ENCODE measurements at places on chromosomes 4 and X. TPM values are rescaled to one million over a fixed set of nuclear protein-coding genes. Genes with fewer than 3 reads are reported as not detected.

The TMSB15B gene
- total RNA-seq = 1.4 TPM

The MID1 gene
- total RNA-seq = 20.7 TPM

The RNF150 gene
- 1.7 TPM for total RNA-seq

The FAM236A gene
- total RNA-seq = not detected

- DNase-seq = no peak
These were observed 4.4 kb downstream of the SOX3 start for GRCh38 chrX:140500441-140500840.

- DNase-seq = no peak
These were observed 517.7 kb upstream of the GALNT7 start for GRCh38 chr4:172650758-172651530.

DNA sequence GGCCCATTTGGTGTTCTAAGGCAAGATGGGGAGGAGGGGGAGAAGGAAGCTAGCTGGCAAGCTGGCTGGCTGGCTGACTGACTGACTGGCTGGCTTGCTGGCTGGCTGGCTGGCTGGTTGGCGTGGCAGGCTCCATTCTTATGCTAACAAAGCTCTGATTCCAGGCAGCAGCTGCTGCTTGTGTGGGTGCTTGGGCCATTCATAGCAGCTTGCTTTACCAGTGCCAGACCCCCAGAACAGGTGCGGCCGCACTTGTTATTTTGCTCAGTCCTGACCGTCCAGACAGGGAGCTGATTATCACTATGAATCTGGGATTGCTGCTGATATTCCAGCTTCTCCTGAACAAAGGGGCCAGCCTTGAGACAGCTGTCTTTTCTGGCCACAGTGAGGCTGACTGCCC, 131.2 kb upstream of the PAK3 start:
- DNase-seq = no peak
